ENCODE measurements at places on chromosomes 4 and X.

- no peak for DNase-seq
Observed at GRCh38 chrX:1500701-1501624, 36.0 kb downstream of the P2RY8 start.

GRCh38 chr4:83692028-83692427 lies 156.1 kb downstream of the GPAT3 start:
- DNase-seq, result no peak

- DNase-seq, result no peak
Observed at GRCh38 chr4:171265190-171265818, 547.9 kb upstream of the GALNTL6 start.

DNA sequence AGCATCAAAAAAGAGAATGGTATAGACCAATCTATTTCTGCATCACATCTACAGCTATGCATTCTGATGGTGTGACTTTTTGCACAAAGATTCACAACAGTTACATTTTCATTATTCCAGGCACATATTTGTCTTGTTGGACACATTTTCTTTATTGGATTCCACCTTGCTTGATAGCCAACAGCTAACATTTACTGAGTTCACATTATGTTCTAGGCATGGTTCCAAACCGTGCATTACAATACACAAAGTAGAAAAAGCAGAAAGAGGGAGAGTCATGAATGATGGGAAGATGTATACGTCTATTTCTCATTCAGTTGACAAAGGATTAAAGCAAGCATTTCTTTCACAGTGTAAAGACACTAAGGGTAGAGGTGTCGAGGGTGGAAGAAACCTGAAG lies 22.9 kb upstream of the CLGN start:
- no peak for DNase-seq

- no peak for DNase-seq
Observed at GRCh38 chr4:101833480-101833879, 43.0 kb downstream of the BANK1 start.

DNA sequence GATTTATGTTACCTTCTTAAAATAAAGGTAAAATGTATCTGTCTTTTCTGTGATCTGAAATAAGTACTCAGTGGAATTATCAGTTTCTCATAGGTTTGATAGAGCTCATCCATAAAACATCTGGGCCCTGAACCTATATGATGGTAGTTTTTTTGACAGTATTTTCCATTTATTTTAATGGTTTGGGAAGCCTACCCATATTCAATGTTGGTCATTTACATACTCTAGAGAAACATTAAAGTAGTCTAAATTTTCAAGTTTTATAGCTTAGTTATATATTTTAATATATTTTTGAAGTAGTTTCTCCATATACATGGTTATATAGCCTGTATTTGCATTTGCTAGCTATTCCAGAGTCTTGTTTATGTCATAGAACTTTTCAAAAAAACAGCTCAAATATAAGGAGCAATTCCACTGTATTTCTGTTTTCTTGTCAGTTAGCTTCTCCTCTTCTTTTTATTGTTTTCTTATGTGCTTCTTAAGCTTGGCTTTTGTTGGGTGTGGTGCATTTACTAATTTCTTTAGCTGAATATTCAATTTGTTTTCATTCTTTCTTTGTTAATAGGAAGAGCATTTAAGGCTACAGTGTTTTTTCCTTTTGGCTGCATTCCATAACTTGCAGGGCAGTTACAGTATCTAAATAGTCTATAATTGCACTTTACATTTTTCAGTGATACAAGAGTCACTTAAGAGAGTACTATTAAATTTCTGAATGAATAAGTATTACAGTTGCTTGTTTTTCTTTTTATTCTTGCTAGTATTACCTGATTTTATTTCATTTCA lies 181.4 kb downstream of the DKK2 start:
- DNase-seq, result no peak
